Fibroblast of skin of abdomen (primary cell): ENCODE measurements at places on chromosomes 7 and 10.

DNA sequence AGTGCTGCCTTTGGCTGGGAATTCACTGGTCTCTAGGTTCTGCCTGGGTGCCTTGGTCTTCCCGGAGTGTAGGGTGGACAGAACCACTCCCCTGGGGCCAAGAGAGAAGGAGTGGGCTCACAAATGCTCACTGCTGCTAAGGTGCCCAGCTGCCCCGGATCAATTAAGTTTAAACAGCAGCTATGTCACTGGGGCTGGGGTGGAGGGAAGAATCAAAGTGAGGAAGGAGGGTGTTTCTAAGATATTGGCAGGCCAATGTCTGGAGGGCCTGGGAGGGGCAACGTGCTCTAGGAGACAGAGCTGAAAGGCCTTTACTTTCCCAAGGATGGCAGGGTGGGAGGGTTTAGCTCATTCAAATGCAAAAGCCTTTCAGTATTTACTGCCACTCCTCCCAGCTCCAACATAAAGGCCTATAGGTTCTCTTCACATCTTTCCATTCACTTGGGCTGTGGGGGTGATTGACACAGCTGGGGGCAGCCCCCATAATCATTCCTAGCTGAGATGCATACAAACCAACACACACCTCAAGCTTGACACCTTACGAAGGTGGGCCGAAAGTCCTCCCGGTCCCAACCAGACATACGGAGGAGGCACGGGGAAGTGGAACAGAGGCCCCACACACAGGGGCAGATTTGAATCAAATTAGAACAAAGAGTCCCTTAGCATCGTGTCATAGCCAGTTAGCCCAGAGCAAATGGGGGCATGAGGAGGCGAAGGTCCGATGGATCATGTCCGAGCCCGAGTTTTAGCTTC is 108.0 kb upstream of the EFCAB10 start:
- DNase-seq, result no peak

GRCh38 chr10:68560186-68560942 is at the start of gene TET1:
Gene TET1, plus strand, starts transcription at chr10:68560337. Its CDS starts 12,002 bp downstream, at chr10:68572339.
- peak; percentile 70 for DNase-seq

GRCh38 chr7:35988818-35989217 is 164.2 kb upstream of the EEPD1 start:
- no peak for DNase-seq

DNA sequence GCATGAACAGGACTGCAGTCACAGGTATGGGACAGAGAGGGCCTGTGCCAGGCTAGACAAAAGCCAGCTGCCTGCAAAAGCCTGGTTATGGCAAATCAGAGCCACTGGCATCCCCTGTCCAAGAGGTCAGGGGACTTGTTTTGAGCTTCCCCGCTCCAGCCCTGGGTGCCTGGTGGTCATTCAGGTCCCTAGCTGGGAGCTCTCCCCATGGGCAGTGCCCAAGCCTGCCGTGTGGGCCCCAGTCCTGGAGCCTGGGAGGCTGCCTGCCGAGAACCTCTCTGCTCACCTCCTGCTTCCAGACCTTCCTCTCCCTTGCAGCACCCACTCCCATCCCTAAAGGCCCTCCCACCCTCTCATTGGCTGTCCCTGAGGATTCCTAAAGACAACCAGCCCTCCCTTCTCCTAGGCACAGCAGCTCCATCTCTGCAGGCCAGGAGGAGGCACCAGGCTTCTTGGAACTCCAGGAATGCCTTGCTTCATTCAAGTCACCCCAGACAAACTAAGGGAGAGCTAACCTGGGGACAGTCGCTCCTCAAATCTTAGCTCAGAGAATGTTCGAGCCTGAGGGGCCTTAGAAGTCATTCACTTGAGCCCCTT is 150.6 kb downstream of the C10orf105 start:
- no peak for DNase-seq

DNA sequence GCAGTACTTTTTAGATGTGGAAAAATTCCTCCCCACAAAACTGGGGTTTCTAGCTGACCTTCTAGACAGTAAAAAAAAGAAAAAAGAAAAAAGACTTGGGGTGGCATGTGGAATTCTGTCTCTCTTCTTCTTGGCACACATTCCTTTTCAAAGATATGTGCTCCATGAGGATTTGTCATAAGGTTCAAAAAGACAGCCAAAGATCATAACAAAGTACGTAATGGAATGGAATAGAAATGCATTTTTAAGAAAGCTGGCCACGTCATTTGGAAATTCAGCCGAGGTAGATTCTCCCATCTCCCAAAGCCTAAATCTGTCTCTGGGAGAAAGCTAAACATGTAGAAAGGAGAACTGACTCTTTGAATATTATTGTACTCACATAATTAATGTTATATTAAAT is 381.3 kb upstream of the NFE2L3 start:
- DNase-seq, result no peak

DNA sequence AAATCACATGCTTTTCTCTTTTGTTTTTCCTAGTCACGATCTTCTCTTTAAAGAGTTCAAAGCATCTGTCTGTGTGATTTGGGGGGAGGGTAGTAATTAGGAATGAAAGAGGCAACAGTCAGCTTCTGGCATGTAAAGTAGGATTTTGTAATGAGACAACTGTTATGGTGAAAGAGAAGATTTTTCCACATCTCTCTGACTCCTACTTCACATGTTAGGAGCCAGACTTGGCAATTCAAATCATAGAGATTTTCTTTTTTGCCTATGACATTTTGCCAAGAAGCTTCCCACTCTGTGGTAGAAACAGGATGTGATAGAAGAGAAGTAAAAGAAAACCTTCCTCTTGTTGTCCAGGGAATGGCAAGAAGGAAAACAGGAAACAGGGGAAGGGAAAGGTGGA is 38.3 kb upstream of the KLHL7 start:
- DNase-seq, result peak; percentile 75

- DNase-seq, result no peak
Observed at GRCh38 chr7:128876586-128876977, 13.9 kb downstream of the ATP6V1F start.

DNA sequence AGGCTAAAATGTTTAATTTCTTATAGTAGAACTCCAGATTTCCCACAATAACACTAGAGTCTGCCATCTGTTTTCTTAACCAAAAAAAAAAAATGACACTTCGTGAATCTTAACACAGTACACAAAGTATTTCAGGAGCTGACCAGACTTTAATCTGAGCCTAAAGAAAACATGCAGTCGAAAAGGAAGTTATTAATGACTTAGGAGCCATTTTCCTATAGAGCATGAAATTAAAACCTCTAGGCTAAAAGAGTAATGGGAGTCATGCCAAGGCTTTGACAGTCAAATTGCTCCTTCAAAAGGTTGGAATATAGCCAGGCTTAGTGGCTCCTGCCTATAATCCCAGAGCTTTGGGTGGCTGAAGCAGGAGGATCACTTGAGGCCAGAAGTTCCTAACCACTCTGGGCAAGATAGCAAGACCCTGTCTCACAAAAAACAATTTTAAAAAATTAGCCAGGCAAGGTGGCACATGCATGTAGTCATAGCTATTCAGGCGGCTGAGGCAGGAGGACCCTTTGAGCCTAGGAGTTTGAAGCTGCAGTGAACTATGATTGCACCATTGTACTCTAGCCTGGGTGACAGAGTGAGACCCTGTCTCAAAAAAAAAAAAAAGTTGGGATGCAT is 13.6 kb downstream of the MICU1 start:
- DNase-seq, result peak; percentile 21

DNA sequence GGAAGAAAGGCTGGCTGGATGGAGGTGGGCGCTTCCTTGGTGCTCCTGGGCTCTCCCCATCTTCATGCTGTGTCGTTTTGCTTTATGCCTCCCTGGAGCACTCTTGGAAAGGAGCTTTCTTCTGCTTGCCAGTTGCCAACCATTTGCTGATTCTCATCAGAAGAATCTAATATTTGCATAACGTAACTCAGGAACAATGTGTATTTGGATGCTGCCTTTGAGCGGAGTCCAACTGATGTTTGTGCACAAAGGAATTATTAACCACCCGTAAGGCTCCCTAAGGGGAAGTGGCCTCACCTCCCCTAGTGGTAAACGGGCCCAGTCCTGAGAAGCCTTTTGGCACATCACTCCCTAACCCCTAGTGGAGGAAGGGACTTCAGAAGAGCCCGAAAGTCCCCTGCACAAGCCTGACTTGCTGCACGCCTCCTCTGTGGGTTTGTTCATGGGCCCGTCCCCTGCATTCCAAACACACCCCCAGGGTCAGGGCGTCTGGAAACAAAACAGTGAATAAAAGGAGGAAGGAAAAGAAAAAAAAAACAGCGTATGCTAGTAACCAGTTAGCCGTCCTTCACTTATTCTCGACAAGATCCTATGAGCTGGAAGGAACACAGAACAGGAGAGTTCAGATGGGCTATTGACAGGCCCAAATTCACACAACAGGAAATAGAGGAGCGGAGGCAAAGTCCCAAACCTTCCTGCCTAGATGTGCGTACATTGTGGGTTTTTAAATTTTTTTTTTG is 602.2 kb downstream of the LRMDA start:
- DNase-seq, result peak; percentile 64

DNA sequence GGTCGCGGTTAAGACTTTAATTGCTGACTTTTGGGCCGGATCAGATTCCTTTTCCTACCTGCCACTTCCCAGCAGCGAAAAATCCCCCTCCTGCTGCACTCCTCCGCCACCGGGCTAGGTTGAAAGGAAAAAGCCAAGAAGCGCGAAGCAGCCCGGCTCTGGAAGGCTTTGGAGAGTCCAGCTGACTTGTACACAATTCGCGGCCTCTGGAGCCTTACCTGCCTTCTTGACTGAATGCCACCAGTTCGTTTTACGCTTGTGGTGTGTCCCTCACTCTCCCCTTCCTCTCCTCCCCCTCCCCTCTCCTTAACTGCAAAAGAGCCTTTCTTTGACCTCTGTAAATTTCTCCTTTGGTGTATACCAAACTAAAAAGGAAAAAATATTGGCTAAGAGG is 2.7 kb upstream of the FEZF1 start:
- no peak for DNase-seq

DNA sequence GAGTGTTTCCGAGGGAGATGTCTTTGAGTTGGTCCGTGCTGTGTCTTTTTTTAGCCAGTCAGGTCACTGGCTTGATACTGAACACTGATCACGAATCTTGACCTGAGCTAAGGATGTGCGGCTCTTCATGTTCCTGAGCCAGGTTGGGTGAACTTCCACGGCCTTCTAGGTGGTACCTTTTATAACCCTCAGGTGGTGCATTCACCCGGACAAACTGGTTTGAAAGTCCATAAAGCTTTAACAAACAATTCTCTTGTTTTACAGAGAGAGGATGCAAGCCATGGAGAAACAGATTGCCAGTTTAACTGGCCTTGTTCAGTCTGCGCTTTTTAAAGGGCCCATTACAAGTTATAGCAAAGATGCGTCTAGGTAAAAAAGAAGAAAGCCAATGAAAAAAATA is 229.5 kb downstream of the ARHGAP21 start:
- no peak for DNase-seq

DNA sequence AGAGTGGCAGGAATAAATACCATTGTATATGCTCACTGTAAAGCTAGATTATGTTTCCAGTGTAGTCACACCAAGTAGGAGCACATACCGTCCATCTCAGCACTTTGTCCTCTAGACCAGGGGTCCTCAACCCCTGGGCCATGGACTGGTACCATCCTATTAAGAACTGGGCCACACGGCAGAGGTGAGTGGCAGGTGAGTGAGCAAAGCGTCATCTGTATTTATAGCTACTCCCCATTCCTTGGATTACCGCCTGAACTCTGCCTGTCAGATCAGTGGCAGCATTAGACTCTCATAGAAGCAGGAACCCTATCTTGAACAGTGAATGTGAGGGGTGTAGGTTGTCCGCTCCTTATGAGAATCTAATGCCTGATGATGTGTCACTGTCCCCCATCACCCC is 735.3 kb downstream of the MAGI2 start:
- no peak for DNase-seq

GRCh38 chr10:107856047-107856315 is 691.5 kb upstream of the SORCS1 start:
- no peak for DNase-seq

GRCh38 chr10:89980166-89980565 is 278.8 kb downstream of the KIF20B start:
- DNase-seq, result no peak

- no peak for DNase-seq
Observed at GRCh38 chr7:155877167-155877566, 64.9 kb upstream of the SHH start.

DNA sequence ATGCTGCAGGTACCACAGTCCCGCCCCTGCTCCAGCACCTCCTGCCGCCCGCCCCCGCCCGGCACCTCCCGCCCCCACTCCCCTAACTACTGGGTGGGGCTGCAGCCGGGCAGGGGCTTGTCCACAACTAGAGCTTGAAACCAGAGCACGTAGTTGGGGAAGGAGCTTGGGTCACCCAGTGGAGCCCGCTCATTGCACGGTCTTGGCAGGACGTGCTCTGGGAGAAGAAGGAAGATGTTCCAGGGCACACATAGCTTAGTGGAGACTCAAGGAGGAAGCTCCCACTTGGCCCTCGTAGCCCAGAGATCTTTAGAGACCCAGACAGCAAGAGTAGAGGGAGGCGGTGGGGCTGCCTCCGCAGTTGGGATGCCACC is 692 bp downstream of the IGFBP1 start:
- DNase-seq, result no peak

DNA sequence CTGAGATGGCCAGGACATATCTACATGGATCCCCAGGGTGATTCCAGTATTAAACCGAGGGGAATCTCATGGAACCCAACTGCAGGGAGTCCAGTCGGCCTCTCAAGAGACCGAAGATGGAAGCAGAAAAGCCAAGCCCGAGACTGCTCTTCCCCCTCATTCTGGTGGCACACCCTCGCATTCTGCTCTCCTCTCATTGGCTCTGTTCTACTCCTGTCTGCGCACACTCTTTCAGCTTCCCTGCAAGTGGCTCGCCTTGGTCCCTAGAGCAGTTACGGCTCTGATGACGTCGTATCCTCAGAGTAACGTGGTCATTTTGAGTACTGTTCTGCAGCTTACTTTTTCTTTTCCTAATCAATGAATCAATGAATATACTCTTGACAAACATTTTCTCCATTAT is 72.6 kb upstream of the RHEB start:
- DNase-seq, result no peak

GRCh38 chr7:155289107-155289506 is 8.6 kb upstream of the INSIG1 start:
- DNase-seq, result no peak

- DNase-seq, result no peak
Observed at GRCh38 chr7:139886899-139887298, 57.8 kb downstream of the TBXAS1 start.
